C1 segment of cervical spinal cord (tissue), 14 donors: ENCODE measurements at places on chromosomes 7 and 10.

- DNase-seq, result no peak
Measured at GRCh38 chr7:50212666-50213621, 91.6 kb upstream of the IKZF1 start.

GRCh38 chr7:3117488-3118231, 74.0 kb upstream of the CARD11 start:
- DNase-seq, result no peak

DNA sequence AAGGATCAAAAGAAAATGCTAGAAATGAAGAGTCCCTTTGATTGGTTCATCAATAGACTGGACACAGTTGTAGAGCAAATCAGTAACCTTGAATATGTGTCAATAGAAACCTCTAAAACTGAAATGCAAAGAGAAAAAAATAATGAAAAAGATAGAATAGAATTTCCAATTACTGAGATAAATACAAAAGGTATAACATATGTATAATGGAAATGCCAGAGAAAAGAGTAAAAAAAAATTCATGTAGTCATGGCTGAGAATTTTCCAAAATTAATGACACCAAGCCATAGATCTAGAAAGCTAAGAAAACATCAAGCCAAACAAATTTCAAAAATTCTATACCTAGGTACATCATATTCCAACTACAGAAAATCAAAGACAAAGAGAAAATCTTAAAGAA, 62.0 kb upstream of the HGF start:
- no peak for DNase-seq

- no peak for DNase-seq
Measured at GRCh38 chr7:16115374-16115773, 306.0 kb downstream of the CRPPA start.

DNA sequence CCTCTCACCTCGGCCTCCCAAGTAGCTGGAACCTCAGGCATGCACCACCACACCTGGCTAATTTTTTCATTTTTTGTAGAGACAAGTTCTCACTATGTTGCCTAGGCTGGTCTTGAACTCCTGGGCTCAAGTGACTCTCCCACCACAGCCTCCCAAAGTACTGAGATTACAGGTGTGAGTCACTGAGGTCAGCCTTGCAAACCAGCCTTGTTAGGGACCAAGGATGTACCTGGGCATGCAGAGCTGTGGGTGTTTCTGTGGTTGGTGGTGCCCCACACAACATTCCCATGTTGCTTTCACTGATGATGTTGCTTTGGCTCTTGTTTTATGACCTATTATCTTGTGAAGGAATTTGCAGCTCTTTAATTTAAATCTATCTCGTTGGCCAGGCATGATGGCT, 54.8 kb downstream of the OTUD1 start:
- no peak for DNase-seq

- DNase-seq, result peak; percentile 19
Measured at GRCh38 chr10:14751014-14751896, 23.4 kb downstream of the FAM107B start.
